ENCODE measurements at places on chromosomes 16 and 17.

GRCh38 chr17:75051941-75052340 lies 4.9 kb downstream of the KCTD2 start:
- no peak for DNase-seq

DNA sequence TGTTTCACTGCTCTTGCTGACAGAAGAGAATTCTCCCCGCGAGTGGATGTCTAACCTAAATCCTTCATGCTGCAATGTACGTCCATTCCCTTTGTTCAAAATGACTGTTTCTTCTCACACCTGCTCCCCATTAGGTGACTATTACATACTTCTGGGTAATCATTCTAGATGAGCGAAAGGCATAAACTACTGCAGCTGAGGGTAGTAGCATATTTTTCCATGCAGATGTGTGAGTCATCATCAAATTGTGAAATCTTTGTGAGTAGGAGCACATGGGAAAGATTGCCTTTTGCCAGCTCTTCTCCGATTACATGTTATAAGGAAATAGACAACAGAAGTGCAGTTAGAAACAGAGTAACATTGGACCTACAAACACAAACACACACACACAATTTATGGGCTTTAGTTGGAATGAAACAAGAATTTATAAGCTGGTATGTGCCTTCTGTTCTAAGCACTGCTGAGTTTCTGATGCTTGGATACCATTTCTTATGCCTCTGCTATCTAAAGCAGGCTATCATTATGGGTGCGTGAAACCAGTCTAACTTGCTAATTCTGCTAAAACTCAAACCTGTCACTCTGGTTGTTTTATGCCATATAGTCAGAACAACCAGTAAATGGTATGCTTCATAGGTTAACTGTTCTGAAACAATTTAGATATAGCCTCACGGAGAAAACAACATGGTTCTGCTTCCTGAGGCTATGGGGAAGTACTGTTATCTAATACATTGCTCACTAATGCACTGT lies 346.9 kb upstream of the PSMD7 start:
- no peak for DNase-seq

GRCh38 chr17:73293480-73293911 lies 18.3 kb downstream of the CDC42EP4 start:
- no peak for DNase-seq

- DNase-seq, result no peak
These were observed 10.6 kb downstream of the GPRC5B start for GRCh38 chr16:19874026-19874425.

GRCh38 chr17:3669085-3669347 lies 404 bp downstream of the EMC6 start:
- peak; percentile 1 for DNase-seq

DNA sequence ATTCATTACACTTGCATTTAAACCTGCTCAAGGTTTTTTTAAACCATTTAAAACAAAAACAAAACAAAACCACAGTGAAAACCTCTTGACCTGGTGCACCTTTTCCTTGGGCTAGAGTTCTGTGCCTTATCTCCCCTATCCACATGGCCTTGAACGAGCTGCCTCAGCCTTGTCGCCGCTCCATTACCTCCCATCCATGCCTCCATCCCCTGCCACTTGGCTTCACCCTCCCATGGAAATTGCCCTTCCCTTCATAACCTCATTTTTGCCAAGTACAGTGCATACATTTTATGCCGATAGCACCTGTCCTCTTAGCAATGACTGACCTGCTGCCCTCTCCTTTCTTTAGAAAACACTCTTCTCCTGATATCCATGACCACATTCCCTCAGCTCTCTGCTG lies 188.6 kb upstream of the ASIC2 start:
- no peak for DNase-seq

DNA sequence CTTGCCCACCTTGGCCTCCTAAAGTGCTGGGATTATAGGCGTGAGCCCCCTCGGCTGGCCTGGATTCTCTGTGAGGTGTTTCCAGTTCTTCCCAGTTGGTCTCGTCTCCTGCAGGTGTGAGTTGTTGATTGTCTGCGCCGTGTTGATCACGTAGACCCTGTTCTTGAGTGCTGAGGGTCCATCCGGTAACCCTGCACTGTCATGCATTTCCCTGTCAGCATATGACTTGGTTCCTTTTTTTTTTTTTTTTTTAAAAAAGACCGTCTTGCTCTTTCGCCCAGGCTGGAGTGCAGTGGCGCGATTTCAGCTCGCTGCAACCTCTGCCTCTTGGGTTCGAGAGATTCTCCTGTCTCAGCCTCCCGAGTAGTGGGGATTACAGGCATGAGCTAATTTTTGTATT lies 17.3 kb downstream of the MGRN1 start:
- no peak for DNase-seq

- DNase-seq, result no peak
These were observed 85.0 kb downstream of the NOG start for GRCh38 chr17:56678249-56679114.

DNA sequence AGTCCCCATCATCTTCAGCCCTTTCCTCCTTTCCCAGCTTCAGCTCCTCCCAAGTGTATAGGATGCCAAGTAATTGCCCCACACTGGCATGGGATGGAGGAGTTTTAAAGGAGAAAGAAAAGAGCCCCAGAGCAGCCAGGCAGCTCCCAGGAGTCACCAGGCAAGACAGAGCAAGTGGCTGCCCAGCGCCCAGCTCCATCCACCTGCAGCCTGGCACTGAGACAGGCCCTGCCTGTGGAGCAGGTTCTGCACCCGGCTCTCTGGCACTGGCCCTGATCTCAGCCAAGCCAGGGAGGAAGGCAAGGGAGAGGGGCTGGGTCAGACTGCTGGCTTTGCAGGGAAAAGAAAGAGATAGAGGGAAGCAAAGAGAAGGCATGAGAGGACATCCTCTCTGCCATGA lies 21.7 kb downstream of the FOXN1 start:
- no peak for DNase-seq

- DNase-seq, result no peak
These were observed 1.1 kb downstream of the DHRS11 start for GRCh38 chr17:36592716-36593321.

DNA sequence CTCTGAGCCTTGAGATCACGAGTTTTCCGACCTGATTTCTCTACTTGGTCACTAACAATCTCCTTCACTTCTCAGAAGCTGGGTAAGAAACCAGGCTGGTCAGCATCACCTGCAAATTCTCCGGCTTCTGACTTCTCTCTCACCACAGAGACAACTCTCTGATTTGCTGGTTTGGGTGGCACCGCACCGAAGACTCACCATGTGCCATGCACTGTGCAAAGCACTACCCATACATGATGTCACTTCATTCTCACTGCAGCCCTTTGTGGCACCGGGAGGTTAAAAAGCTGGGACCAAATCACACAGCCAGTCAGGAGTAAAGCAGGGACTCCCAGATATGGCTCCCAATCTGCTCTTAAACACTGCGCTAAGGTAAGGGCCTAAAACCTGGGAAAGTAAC lies 647 bp downstream of the VAC14 start:
- DNase-seq, result no peak

- no peak for DNase-seq
These were observed 211.5 kb downstream of the SOX9 start for GRCh38 chr17:72332367-72332766.

DNA sequence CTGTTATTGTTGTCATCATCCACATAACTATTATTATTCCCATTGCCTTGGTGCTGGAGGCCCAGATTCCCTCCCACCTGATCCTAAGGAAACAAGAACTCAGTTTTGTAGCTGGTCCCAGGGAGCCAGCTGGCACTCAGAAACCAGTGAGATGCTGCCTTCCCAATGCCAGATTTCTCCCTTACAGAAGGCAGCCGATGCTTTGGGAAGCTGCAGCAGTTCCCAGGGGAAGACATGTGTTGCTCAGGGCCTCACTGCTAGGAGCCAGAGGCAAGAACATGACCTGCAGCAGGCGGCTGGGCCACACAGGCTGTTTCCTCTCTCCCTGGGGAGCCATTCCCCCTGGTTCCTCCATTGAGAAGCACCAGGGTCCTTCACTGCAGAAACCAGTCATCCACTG lies 59.9 kb upstream of the GRIN2A start:
- no peak for DNase-seq

DNA sequence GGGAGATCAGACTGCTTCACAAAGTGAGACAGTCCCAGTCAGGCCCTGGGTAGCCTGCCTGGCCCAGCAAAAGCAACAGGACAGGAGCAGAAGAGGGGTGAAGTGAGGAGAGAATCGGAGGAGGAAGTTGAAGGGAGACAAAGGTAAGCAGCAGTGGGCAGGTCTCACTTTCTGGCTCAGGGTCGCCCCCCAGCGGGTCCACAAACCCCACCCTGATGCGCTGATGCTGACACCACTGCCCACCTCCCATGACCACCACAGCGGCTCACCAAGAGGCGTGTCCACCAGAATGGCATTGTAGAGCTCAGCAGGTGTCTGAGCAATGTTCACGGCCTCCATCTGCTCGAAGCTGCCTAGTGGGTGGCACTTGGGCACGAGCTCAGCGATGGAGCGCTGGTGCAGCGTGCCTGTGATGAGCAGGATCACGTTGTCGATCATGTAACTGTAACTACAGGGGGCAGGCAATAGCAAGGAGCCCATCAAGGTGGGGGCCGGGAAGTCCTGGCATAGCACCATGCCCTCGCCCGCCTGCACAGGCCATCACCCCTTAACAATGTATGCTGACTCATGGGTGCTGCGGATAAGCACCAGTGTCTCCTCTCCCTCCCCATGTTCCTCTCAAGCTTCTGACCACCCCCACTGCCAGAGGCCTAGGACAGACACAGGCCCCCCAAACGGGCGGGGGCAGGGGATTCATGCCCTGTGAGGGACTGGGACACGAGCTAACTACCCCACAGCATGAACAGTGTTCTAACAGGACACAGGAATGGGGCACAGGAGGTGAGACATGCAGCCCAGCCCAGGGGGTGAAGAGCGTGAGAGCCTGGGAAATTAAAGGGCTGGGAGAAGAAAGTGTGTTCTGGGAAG lies 13.6 kb downstream of the HSD11B2 start:
- no peak for DNase-seq

DNA sequence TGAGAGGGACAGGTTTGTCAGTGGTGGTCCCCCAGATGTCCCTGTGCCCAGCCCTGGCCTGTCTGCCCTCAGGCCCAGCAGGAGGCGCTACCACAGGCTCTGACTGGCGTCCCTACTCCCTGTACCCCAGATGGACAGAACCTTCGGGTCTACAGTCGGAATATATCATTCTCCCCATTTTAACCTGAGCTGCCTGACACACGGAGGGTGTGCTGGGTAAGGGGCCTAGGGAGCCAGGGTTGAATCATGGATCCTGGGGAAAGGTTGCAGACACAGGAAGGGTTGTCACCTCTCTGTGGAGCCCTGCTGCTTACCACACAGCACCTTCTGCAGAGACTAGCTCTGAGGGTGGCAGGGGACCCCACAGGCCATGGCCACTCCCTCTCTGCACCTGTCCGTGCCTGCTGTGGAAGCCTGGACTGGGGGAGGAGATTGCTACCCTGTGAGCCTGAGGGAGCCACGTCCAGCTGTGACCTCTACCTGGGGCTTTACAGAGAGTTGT lies 162.2 kb upstream of the ZNF267 start:
- DNase-seq, result no peak

- peak; percentile 71 for DNase-seq
These were observed at the start of gene ZBTB4 for GRCh38 chr17:7479213-7480088. Gene ZBTB4 (minus strand): TSS chr17:7479631. CDS start chr17:7466801, 12,830 bp downstream.

GRCh38 chr16:60815865-60816264 lies 1220.4 kb downstream of the CDH8 start:
- no peak for DNase-seq

- no peak for DNase-seq
These were observed 25.3 kb downstream of the USP43 start for GRCh38 chr17:9670596-9670995.

DNA sequence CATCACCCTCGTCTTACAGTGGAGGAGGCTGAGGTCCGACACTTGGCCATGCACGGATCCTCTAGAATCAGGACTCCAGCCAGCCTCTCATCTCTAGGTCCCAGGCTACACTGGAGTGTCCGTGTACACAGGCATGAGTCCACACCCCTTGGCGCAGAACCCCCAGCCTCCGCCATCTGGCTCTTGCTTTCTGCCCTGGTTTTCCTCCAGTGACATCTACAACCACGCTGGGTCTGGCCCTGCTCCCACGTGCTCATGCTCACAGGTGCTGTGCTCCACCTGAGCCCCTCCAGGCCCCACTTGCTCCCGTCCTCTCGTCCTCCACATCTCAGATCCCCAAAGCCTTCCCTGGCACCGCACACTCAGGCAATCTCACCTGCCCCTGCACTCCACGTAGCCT lies 260.8 kb downstream of the ENGASE start:
- no peak for DNase-seq

DNA sequence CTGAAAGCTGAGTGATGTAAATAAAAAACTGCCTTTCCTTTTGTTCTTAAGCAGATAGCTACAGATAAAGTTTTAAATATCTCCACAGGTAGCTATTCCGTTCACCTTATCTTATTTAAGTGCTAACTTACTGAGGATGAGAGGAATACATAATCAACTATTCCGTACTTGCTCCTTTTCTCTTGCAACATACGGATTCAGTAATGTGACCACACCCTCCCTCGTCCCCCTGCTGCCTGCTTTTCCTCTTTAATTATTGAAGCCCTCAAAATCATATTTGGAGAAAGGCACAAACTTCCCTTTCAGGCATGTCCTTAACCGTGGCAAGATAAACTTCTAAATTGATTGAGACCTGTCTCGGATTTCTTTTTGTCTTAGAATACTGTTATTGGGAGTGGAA lies 101.4 kb downstream of the MAP2K4 start:
- no peak for DNase-seq

DNA sequence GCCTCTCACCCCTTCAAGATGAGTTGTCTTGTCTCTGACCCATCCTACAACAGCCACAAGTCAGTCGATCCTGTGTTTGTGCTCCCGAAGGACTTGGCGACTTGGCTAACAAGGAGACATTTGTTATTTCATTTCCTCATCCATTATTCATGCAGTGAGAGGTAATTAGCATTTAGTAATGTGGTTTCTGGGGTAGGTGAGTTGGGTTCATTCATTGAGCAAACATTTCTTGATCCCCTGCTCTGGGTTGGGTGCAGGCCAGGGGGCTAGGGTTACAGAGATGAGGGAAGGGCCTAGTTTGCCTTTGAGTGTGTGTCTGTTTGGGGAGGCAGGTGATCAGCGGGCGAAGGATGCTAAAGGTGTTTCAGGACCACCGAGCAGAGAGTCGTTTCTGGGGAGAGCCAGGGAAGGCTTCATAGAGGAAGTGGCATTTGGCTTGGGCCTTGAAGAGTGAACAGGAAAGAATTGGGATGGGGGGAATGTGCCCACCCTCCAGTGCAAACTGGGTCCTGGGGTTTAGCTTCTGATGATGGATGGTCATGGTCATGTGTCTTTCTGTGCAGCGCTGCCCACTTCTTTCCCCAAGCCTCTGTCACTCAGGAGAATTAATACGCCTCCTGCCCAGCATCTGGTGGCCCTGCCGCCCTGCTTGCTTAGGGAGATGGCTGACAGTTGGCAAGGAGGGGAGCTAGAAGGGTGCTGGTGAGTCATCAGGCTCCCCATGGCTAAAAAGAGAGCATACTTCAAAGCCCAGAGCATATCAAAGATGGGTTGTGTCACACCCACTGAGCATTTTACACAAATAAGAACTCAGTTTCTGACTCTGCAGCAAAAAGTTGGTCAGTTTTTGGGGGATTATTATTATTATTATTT lies 38.5 kb downstream of the MSI2 start:
- DNase-seq, result no peak
